Activated T-helper 2 cell treated with anti-CD3 and anti-CD28 coated beads, Interferon-gamma antibody, Interleukin-2, Interleukin-4, amounts not matched to agents 10 μg/mL and 5 μg/mL and 100 μg/mL, durations not matched to agents 14 hours and 24 hours and 36 hours (primary cell): ENCODE measurements at places on chromosomes 12 and 14.

GRCh38 chr12:110109037-110109836, 14.9 kb upstream of the IFT81 start:
- DNase-seq: no peak

DNA sequence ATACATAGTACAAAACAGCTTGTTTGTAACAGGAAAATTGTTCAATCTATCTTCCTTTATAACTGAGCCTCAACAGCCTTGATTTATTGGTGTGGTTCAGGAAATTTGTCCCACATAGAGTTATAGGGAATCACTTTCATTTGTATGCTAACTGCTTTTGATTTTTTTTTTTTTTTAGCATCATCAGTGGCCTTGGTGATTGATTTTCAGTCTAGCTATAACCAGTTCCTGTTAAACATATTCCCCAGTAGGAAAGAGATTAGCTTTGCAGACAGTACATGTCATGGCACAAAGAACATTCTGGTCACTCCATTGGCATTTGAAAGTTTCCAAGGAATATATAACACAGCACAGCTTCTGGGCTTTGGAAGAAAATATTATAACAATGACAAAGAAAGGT, 337.3 kb upstream of the TMPO start:
- DNase-seq: no peak

GRCh38 chr12:108930155-108930554, 50.3 kb downstream of the DAO start:
- no peak for DNase-seq

DNA sequence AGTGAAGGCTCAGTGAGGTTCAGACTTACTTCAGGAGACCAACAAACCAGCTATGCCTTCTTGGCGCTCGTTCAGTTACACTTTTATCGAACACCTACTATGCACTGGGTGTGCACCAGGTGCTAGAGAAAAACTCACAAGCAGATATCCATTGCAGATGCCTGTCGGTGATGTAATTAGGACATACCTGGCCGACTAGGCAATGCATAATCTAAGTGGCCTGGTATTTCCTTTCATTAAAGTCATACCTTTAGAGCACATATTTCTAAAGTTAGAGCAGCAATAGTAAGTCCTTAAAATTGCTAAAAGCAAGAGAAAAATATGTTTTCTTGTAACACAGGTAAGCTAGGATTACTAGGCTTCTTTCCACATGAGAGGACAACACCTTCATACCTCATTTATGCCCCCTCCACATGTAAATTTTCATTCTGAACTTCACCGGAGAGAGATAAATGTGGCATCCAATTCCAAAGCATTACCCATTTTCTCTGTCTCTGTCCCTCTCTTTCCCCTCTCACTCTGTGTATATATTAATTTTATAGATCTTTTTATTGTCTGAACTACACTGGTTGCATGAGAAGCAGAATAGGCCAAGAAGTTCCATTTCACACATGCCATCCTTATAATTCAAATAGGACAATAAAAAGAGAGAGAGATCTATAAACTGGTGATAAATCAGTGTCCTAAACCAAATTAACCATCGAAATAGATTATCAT, 242.2 kb downstream of the SPTSSA start:
- DNase-seq: no peak

DNA sequence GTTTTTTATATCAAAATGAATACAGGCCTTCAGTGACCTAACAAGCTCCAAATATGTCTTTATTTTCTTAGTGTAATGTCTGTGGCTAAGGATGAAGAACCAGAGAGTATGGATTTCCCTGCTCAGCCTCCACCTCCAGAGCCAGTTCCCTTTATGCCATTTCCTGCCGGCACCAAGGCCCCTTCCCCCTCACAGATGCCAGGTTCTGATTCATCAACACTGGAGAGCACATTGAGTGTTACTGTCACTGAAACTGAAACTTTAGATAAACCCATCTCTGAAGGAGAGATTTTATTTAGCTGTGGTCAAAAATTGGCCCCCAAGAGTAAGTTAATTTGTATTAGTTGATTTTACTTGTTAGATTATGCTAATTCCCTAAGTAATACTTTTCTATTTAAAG, 61.0 kb downstream of the KIAA0586 start:
- DNase-seq: no peak

GRCh38 chr12:13534242-13534641, 337.7 kb downstream of the EMP1 start:
- no peak for DNase-seq

DNA sequence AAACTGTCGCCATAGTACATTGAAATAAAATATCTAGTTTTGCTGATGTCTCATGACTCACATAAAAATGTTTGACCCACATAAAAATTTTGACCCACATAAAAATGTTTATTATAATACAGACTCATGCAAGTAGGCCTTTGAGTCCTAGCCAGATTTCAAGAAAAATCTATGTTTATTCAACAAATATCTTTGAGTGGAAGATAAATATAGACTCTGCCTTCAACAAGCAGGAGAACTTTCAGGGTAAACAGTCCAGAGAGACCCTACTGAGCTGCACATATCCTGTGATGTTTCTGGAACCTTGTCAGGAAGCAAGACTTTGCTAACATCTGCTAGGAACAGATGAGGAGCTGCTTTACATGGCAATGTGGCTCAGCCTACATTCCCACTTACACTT, 283.1 kb downstream of the MDGA2 start:
- no peak for DNase-seq

- DNase-seq: no peak
Measured at GRCh38 chr14:29016050-29016900, 249.7 kb downstream of the FOXG1 start.

DNA sequence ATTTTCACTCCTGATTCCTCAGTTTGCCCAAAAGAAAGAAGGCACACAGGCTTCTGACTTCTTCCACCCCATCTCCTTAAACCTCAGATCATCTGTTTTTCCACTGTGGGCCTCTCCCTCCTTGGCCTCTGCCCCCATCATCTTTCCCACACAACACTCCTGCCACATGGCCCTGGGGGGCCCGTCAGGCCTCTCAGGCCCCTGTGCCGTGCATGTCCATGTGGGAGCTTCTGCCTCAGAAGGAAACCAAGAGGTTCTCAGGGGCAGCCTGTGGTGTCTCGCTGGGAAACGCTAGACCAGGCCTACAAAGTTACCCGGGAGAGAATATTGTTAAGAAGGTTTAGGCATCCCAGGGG, 8.0 kb downstream of the KLHL33 start:
- no peak for DNase-seq

GRCh38 chr14:38616959-38617358, 361.1 kb upstream of the CLEC14A start:
- DNase-seq: no peak

DNA sequence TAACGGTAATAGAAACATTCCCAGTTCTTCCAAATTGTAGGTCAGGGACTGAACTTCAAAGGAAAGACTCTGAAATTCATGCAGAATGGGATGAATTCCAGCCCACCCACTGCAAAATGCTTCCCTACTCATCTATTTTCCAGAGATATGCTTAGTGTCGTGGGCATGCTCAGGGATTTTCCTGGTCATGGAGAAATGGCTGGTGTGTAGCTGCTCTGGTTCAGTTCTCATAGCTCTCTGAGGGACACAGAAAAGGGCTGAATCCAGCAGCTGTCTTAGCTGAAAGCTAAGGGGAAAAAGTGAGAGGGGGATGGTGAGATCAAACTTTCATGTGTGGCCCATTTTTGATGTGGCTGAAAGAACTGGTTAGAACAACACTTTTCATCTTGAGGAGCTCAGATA, 72.9 kb upstream of the KRAS start:
- no peak for DNase-seq

GRCh38 chr12:75863533-75863932, 168.0 kb downstream of the PHLDA1 start:
- DNase-seq: no peak

GRCh38 chr12:80868576-80868975, 69.2 kb downstream of the LIN7A start:
- no peak for DNase-seq

DNA sequence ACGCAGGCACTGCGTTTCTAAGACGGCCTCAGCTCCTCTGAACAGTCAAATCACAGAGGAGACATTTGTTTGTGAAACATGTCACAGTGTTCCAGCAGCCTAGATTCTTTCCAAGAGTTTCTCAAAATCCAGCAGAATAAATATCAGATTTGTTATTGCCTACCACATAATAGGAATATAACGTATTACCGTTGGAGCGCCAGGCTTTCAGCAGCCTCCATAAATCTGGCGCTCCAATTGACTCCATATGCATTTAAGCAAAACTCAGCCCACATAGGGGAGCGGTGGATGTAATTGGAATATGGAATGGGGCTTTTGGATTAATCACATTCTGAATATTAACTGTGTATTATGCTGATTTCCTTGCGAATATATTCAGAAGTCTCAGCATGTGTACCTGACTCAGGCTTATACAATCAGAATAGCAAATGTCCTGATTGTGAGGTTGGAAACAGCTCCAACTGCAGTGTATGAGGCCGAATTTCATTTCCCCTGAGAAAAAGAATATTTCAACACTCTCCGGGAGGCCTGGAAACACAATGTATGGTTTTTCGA, 174.0 kb downstream of the ASCL4 start:
- DNase-seq: no peak

- DNase-seq: no peak
Measured at GRCh38 chr12:6925239-6925539, 2.6 kb upstream of the ATN1 start.

DNA sequence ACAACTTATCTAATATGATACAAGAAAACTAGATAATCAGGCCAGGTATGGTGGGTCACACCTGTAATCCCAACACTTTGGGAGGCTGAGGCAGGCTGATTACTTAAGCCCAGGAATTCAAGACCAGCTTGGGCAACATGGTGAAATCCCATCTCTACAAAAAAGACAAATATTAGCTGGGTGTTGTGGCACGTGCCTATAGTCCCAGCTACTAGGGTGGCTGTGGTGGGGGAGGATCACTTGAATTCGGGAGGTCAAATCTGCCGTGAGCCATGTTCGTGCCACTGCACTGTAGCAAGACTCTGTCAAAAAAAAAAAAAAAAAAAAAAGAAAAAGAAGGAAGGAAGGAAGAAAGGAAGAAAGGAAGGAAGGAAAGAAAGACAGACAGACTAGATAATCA, 27.0 kb downstream of the ZCRB1 start:
- DNase-seq: no peak

GRCh38 chr14:50943261-50943942, 881 bp downstream of the PYGL start:
- no peak for DNase-seq

GRCh38 chr12:93297536-93297935, 80.2 kb upstream of the NUDT4 start:
- DNase-seq: no peak

DNA sequence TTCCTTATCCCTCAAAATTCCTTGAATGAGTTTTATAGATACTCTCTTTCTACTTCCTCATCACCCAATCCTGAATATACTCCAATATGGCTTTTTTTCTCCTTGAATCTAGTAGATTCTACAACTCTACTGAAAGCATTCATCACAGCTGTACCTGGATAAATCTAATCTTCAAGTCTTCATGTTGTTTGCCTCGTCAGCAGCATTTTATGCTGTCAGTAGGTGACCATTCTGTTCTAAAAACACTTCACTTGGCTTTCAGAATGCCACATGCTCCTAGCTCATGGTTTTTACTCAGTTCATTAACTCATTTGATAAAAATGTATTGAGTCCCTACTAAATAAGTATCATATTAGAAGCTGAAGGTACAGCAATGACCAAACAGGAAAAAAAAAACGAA, 113.3 kb downstream of the NOVA1 start:
- DNase-seq: no peak

DNA sequence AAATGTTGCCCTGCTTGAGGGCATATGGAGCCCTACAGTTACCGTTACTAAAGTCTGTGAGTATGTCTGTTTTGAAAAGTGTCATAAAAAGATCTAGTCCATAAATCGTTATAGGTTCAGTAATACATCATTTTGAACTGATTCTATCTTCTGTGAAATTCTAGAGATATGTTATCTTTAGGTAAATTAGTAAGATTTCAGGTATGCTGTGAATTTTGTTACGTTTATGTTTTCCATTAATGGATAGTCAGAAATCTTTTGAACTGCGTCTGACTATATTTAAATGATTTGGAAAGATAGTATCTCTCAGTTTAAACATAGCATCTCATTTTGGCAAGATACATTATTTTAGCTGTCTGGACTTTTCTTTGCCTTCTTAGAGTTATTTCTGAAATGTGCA, 8.3 kb downstream of the ALG10 start:
- no peak for DNase-seq

DNA sequence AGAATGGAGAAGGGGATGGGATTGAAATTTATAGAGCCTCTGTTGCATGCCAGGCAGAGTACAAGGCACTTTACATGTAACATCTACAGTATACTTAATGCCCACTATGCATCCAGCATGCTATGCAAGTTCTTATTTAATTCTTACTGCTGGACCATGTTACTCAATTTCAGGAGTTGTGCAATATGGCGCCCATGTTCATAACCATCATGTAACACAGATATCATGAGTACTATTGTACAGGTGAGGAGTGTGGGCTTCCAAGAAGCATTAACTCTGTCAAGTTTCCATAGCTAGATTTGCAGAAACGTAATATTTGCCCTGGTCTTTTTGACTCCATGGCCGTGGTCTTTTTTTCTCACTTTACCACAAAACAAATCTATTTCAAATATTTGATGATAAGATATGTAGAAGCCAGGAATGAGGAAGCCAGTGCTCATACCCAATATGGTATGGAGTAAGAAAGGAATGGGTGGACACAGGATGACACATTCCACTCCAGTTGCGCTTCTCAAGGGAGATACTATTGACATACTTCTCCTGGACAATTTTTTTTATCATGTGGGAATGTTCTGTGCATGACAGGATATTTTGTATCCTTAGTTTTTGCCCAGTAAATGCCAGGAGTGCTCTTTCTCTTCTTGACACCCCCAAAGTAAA, 191.8 kb downstream of the C12orf75 start:
- DNase-seq: no peak

- DNase-seq: no peak
Measured at GRCh38 chr14:91390165-91390778, 27.3 kb downstream of the CCDC88C start.

DNA sequence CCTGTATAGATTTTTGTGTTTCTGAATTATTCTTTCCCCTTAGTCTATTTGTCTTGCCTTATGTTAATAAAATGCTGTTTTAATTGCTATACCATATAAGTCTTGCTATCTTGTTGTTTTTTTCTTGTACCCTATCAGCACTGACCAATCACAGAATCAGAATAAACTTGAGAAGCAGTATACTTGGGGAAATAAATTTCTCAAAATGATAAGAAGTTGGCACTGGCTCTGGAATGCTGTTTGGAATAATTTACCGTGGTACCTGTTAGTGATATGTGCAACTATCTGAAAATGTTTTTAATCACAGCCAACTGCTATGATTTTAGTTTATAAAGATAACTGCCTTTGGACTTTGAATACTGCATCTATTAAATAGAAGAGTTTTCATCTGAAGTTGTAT, 37.9 kb upstream of the EPS8 start:
- no peak for DNase-seq

DNA sequence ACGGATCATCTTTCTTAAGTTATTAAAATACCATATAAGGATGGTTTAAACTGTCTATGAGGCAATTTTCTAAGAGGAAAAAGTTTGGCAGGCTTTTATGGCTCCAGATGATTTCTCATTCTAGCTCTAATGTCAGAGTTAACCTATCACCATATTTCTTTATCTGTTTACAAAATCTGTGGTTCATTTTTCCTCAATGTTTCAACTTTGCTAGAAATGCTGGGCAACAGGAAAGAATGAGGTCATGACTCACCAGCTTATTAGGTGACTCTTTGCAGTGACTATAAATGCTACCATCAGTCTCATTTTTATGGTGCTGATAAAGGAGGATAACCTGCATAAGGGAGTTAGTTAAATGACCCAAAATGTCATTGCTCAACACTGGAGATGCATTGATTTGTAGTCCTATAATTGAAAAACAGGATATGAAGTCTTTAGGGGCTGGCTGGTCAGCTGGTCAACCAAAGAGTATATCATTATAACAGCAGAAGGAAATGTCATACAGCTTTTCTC, 45.3 kb upstream of the RAP1B start:
- no peak for DNase-seq
